ENCODE measurements at places on chromosomes 2 and 18.

- DNase-seq: no peak
Observed at GRCh38 chr2:12558519-12558918, 158.2 kb upstream of the TRIB2 start.

- no peak for DNase-seq
Observed at GRCh38 chr2:3463186-3463835, 56.0 kb downstream of the ADI1 start.

DNA sequence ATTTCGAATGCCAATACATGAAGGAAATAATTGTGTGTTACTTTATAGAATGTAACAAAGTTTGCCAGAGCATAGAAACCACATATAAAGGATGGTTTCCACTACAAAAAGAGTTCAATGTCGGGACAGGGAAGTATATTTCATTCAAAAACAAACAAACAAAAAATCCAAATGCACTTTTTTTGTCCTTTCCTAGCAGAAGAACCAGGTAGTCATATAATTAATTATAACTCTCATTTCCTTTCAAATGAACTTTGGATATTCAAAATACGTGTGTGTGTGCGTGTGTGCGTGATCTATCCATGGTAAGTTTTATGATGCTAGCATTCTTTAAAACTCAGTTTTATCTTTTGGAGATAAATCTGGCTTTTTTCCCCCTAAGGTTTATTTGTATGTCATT is 8.3 kb downstream of the FN1 start:
- DNase-seq: no peak

GRCh38 chr18:62857263-62857976 is 142.1 kb downstream of the PHLPP1 start:
- DNase-seq: no peak

DNA sequence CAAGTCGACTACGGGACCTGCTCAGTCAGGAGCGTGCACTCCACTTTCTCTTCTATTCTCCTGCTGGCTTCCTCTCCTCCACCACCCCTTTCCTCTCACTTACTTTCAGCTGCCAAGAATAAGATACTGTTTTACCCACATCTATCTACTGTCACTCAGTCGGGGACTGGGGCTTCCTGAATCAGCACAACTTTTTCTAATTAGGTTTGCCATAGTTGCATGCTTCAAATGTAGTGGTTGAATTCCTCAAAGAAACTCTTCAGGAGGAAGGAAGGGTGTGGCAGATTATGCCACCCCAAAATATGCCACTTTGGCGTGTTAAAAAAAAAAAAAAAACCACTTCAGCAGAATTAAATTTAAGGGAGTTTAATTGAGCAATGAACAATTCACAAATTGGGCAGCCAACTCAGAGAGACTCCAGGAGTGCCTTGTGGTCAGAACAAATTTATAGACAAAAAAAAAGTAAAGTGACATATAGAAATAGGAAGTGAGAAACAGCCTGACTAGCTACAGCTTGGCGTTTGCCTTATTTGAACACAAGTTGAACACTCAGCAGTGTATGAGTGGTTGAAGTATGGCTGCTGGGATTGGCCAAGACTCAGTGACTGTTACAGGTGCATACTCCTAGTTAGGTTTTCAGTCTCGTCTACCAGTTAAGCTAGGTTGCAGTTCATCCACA is 32.5 kb upstream of the RMDN2 start:
- no peak for DNase-seq

DNA sequence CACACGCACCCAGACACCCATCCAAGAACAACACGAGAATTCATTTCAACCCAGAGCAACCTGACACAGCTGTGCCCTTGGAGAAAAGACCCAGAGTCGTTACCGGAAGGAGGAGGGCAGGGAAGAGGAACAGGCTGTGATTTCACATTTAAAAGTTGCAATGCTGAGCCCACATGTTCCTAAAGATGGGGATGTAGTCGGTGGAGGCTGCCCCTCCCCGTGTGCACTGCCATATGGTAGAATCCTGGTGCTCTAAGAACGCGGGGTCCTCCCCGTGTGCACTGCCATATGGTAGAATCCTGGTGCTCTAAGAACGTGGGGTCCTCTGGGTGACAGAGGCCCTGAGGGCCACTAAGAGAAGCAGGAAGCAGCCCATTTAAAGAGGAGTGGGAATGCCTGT is 10.9 kb downstream of the MTERF4 start:
- DNase-seq: no peak

DNA sequence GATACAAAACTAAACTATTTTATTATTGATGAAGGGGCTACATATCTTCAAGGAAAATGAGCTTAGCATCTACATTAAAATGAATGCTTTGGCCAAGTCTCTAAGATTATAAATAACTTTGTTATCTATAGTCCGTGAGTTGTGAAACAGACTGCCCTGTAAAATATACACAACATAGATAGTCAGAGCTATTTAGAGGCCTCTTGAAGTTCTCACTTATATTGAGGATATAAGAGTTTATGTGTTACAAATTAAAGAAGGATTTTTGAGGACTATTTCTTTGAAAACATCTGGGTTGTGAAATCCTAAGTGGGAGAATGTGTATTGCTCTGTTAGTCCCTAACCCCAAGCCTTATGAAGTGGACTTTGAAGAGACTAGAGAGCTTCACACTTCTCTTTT is 292.0 kb upstream of the CDH2 start:
- DNase-seq: no peak

DNA sequence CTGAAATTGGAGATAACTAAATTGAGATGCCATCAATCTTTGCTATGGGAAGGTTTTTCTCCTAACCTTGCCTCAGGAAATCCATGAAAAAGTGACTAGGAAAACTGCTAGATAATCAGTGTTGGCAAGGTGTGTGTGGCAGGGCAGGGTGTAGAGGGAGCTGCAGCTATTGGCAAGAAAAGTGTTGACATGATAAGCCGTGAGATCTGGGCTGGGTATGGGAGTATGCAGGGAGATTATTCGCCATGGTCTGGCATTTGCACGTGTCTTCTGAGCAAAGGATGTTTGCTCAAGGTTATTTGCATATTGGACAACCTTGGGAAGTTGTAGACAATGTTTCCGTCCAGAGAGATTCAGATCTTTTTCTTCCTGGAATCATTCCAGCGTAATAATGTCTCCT is 74.7 kb downstream of the SERPINB8 start:
- no peak for DNase-seq

DNA sequence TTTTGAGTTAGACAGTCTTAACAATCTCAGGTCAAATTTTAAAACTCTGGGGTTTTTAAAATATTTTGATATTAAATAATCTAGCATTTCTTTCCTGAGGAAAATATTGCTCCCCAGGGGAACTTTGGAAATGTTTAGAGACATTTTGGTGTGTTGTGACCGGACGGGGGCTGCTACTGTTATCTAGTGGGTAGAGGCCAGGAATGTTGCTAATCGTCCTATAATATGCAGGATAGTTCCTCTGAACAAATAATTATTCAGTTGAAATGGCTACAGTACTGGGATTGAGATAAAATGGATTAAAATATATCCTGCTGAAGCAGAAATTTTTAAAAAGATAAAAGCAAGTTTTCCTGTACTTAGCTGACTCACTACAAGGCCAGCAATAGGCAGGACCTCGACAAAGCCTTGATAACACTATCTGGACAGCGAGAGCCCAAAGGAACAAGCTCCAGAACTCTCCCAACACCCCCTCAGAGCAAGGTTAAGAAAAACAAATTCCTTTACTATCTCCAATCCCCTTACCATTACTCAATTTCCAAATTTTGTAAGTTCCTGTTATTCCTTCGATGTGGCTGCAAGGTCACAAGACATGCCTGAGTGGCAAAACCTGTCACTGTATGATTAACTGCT is 1407.4 kb downstream of the SUCLG1 start:
- DNase-seq: no peak

- DNase-seq: no peak
Observed at GRCh38 chr2:241038374-241039180, 40.2 kb downstream of the SNED1 start.

GRCh38 chr2:236117401-236117800 is 50.8 kb downstream of the GBX2 start:
- no peak for DNase-seq

DNA sequence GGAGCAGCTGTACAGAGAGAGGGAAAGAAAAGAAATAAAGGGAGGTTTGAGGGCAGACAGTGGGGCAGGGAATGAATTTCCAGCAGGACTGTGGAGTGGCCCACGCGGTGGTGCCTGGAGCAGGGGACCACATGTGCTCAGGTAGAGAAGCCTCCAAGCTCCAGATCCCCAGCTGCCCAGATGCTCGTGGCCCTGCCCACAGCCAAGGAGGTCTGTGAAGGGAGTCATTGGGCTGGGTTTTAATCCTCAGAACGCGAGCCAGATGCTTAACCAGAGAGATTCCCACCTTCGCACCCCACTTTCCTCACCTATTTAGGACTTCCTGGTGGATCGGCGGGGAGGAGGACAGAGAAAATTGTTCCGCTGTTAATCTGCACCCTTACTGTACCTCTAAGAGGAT is 369.4 kb downstream of the PARD3B start:
- DNase-seq: no peak

GRCh38 chr18:54948350-54948837 is 10.9 kb downstream of the CCDC68 start:
- DNase-seq: no peak

DNA sequence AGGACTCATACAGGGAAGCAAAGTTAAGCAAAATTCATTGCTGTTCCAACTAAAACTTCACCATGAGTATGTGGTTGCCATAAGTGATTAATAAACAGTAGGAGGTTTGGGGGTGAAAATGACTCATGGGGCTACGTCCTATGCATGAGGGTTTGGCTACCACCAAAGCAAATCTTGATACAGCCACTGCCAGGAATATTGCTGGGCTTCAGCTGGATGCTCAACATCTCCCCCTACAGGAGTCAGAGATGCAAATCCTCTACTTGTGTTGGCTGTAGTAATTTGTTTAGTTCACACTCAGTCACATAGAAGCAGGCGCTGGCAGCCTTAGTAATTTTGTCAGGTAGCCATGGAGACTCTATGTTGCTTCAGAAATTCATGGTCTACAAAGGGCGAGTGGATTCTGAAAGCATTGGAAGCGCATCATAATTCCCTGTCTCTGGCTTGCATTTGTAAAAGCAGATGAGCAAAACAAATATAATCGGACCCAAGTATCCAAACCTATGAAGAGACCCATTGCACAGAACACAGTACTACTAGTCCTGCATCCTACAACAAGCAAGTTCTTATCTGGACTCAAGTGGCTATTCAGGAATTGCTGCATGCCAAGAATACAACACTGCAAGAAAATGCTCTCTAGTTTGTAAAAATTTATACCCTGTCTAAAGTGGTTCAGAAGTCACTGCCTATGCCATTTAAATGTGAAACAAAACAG is 76.0 kb downstream of the CD28 start:
- DNase-seq: peak; percentile 74

DNA sequence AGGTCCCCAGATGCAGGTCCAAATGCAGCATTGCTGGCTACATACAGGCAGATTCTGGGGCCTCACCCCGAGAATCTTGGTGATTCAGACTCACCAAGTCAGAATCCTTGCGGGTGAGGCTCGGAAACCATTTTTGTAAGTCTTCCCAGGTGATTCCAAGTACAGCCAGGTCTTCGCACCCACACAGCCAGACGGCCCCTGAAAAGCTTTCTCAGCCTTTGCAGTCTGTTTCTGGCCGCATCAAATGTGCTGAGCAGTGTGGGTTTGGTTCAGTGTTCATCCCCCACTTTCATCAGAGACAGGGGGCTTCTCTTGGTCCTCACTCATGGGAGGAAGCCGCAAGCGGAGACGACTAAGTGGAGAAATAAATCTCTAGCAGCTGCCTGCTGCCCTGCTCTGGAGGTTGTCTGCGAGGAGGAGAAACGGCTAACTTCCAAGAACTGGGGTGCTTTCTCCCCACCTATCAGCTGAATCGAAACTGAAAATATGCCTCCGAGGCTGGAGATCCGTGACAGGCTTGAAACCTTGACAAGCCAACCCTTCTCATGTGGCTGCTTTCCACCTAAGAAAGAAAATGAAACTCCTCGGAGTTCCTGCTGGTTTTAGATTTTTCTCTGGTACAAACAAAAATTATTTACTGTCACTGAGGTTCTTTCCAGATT is 8.9 kb upstream of the TMEM185B start:
- peak; percentile 70 for DNase-seq

GRCh38 chr2:190789074-190790004 is 91.3 kb upstream of the GLS start:
- no peak for DNase-seq

- DNase-seq: no peak
Observed at GRCh38 chr2:96828874-96829273, 12.8 kb downstream of the CNNM3 start.

DNA sequence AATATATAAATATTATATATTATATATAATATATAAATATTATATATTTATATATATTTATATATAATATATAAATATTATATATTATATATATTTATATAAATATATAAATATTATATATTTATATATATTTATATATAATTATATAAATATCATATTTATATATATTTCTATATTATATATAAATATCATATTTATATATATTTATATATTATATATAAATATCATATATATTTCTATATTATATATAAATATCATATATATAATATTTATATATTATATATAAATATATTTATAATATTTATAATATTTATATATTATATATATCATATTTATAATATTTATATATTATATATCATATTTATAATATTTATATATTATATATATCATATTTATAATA is 321.4 kb downstream of the CDH2 start:
- DNase-seq: no peak

GRCh38 chr2:88933980-88934379 is 242.5 kb downstream of the RPIA start:
- DNase-seq: no peak

- DNase-seq: no peak
Observed at GRCh38 chr2:235501673-235502031, 7.8 kb downstream of the AGAP1 start.

DNA sequence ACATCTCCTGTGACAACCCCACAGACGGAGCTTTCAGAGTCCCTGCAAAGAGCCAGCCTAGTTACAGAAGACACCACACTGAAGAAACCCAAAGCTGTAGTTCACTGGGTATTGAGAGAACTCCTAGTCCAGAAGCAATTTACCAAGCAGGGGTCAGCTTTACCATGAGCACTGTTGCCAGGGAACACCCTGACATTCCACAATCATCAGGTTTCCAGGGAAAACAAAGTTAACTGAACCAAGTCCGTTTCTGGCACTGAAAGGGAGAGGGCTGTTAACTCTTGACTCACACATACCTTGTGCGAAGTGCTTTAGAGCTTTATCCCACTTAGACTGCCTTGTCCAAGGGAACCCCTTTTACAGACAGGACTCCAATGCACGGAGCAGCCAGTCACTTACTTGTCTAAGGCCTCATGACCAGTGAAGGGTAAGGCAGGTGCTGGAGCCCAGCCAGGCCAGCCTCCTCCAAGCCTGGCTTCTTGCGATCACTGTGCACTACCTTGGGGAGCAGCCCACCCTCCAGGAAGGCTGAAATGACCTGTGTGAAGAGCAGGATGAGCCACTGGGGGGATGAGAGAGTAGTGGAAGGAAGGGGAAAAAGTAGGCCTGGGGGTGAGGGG is 53.9 kb downstream of the REEP1 start:
- no peak for DNase-seq

- DNase-seq: no peak
Observed at GRCh38 chr2:12762976-12763375, 46.2 kb downstream of the TRIB2 start.

- DNase-seq: no peak
Observed at GRCh38 chr18:69840445-69840844, 107.2 kb downstream of the CD226 start.

- no peak for DNase-seq
Observed at GRCh38 chr2:43480874-43481273, 115.0 kb downstream of the THADA start.

- DNase-seq: no peak
Observed at GRCh38 chr18:56516789-56517188, 121.6 kb downstream of the TXNL1 start.

Measured in activated T-cell treated with anti-CD3 and anti-CD28 coated beads for 24 hours (primary cell).